Neural progenitor cell (in vitro differentiated cells): ENCODE measurements at places on chromosomes 1 and 21. TPM values are rescaled to one million over a fixed set of nuclear protein-coding genes. Genes with fewer than 3 reads are reported as not detected.

DNA sequence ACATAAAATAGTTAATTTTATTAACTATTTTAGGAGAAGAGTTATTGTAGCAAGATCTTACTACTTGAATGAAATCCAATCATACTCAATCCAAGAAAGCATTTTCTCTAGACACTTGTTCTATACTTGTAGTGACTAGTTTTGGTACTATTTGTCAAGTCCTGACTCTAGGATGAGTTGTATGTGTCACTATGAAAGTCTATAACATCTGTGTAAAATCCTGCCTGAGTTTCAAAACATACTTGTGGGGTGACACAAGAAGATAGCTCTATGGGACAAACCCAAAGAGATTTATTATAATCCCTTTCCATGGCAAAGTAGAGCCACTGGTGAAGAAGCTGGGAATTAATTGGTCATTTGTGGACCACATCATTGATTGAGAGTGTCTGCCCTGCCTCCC is 1042.2 kb upstream of the ADGRL4 start:
- DNase-seq = no peak

- DNase-seq = no peak
Observed at GRCh38 chr1:87329526-87330056, 911 bp downstream of the LMO4 start.

DNA sequence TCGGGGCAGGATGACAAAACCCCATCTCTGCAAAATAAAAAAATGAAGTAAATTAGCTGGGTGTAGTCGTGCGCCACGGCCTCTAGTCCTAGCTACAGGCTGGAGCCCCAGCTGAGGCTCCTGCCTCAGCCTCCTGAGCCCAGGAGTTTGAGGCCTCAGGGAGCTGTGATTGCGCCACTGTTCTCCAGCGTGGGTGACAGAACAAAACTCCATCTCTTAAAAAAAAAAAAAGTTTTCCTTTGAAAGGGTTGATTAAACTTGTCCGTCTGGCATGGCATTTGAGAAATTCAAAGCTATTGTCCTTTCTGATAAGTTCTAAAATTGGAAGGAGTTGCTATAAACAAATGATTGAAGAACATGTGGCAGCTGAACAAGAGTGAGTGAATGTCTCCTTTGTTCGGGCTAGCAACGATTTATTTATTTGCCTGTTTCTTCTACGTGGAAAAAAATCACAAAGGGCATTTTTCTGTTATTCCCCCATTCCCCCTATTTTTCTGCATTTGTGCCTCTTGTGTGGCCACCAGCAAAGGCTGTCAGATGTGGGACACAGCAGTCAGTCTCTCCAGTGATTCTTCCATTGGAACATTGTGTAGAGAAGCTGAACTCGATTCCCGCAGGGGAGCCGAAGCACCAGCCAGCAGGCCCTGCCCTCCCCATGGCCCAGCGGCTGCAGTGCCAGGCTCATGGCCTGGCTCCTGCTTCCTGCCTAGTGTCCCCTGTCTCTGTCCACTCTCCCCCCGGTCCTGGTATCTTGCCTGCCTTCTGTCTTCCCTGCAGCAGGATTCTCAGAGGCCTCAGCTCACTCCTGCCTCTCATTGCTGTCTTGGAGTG is 21.5 kb upstream of the PWP2 start:
- DNase-seq = no peak

GRCh38 chr1:162372159-162373071 is 4.2 kb downstream of the SPATA46 start:
- no peak for DNase-seq

DNA sequence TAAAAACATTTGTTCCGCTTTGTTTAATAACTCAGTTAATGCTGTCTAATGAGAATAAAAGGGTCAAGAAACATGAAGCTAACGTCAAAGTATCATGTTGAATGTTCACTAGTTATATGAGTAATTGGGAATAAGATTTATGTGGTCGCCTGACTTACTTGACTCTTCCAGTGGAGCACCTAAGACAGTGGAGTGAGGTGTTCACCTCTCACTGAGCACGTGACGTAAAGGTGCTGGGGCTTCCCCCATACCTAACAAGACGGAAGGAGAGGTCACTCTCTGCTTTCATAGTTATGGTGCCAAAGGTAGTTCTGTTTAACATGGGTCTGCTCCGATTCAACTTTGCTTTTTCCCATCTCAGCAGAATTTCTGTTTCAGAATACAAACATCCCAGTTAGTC is 686 bp downstream of the KMO start:
- no peak for DNase-seq

DNA sequence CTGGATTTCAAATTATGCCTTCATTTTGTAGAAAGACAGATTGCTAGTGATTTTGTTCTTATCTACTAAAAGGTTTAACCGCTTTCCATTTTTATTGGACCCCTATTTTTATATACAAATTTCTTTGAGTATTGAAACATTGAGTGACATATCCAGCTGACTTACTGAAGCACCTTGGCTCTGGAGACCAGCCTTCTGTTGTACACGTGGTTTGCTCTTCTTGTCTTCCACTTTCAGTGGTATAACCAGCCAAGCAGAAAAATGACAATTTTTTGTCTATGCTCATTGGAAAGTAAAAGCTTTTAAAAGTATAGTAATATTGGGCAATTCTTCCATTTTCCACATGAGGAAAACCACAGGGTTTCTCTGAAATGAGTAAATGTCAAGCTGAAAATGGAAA is 4.4 kb downstream of the F13B start:
- DNase-seq = no peak

DNA sequence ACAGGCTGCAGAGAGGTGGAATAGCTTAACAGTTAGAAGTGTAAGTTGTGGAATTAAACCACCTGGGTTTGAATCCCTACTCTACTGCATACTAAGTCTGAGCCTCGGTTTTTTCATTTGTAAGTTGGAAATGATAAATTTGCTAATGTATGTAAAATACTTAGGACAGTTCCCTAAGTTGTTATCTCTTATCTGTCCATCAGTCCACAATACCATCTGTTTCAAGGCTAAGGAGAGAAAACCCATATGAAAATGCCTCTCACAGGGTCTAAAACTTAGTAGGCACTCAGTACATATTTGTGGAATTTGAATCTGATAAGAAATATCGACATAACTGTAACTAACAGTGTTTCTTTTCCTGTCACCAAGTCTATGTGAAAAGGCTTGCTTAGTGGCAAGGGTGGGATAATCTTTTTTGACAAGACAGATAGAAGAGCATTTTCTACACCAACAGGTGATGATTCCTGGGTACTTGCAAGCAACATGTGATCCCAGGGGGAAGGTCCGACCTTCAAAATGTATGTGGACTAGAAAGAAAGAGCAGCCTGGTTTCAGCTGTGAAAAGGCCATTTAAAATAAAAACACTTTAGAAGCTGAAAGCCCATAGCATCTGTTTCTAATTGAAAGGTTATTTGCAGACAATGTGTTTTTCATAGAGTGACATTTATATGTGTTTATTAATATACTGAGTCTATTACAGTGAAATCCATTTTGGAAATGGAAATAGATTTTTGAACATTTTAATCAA is 202.9 kb downstream of the HHAT start:
- no peak for DNase-seq

DNA sequence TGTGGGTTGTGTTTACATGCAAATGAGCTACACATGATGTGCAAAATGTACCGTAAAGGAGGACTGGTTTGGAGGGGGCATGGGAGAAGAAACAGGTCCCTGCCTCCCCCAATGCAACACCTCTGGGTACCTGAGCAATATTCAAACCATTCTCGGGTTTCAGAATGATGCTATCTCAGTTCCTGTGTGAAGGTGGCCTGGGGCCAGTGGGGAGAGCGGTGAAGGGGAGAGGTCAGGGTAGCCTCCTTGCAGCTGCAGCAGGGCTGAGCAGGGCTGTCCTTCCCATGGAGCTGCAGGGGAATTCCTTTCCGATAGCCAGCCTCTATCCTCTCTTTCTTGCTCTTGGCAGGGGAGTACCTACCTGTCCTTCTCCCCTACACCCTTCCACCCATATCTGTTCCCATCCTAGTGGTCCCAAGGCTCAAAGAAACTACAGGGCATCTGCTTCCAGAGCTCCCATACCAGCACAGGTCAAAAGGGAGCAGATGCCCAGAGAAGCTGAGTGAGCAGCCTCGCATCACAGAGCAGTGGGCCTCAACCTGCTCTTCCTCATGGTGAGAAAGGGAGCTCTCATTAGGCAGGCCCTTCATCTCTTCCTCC is 11.9 kb downstream of the MEF2D start:
- DNase-seq = no peak

GRCh38 chr1:89780721-89781120 is 40.1 kb upstream of the LRRC8D start:
- no peak for DNase-seq

GRCh38 chr1:230456478-230456877 is 30.3 kb upstream of the PGBD5 start:
- DNase-seq = no peak

- DNase-seq = peak; percentile 9
Observed at GRCh38 chr1:117371441-117372151, 4.3 kb downstream of the MAN1A2 start.

DNA sequence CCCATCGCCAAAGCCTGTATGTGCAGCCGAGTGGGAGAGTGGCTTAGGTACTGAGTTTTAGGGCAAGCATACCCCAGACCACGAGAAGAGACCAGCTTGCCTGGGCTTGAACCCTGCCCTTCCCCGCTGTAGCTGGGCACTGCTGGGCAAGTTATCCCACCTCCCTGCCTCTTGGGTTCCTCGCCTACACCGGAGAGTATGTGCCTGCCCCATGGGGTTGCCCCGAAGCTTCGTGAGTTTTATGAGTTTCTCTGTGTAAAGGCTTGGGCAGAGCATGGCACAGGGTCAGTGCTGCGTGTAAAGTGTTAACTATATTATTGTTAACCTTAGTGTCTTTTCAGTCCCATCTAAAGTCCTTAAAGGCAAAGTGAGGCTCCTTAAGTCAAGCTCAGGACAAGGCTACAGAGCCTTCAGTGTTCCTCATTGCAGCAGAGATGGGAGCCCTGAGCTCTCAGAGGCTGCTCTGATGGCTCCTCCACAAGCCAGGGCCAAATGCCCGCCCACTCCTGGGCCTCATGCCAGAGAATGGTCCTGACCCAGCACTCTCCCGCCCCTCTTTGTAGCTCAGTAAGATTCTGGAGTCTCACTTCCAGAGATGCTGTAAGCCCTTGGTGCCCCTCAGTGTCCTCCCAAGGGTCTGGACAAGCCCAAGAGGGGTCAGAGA is 37.0 kb upstream of the KCNA10 start:
- no peak for DNase-seq

GRCh38 chr1:2256435-2257244 is 28.5 kb downstream of the SKI start:
- no peak for DNase-seq

- DNase-seq = no peak
Observed at GRCh38 chr21:27108701-27109100, 141.8 kb upstream of the ADAMTS5 start.

DNA sequence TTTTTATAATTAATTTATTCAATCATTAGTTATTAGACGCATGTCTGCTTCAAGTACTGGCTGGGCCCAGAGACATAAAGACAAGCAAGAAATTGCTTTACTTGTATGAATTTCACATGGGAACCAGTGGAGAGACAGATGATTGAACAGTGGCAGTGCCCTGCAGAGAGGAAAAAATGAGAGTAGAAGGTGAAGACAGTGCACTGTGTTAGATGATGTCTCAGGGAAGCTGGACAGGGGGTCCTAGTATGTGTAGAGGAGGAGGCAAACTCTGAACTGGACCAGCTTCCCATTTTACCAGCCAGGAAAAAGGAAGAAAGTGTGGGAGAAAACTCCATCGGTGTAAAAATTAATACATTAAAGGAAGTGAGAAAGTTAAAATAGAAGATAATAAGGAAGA is 126.0 kb downstream of the BACH1 start:
- DNase-seq = no peak

GRCh38 chr1:8663915-8664329 is 153.5 kb downstream of the RERE start:
- DNase-seq = no peak

- no peak for DNase-seq
Observed at GRCh38 chr1:18953731-18954231, 2.7 kb downstream of the IFFO2 start.

DNA sequence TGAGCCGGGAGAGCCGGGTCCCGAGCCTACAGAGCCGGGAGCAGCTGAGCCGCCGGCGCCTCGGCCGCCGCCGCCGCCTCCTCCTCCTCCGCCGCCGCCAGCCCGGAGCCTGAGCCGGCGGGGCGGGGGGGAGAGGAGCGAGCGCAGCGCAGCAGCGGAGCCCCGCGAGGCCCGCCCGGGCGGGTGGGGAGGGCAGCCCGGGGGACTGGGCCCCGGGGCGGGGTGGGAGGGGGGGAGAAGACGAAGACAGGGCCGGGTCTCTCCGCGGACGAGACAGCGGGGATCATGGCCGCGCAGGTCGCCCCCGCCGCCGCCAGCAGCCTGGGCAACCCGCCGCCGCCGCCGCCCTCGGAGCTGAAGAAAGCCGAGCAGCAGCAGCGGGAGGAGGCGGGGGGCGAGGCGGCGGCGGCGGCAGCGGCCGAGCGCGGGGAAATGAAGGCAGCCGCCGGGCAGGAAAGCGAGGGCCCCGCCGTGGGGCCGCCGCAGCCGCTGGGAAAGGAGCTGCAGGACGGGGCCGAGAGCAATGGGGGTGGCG is 371 bp downstream of the ARID1A start:
- no peak for DNase-seq

DNA sequence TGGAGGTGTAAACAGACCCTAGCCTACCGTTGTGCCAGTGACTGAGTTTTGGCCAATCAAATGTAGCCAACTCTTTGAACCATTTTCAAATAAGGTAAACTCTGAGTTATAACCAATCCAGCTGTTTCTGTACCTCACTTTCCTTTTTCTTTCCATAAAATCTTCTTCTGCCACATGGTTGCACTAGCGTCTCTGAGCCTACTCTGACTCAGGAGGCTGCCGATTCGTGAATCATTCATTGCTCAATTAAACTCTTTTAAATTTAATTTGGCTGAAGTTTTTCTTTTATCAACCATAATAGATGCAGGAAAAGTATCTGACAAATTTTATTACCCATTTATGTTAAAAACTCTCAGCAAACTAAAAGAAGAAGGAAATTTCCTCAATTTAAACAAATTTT is 111.5 kb upstream of the LYPLAL1 start:
- no peak for DNase-seq

GRCh38 chr1:12244078-12244477 is 14.2 kb downstream of the VPS13D start:
- peak; percentile 38 for DNase-seq

- peak; percentile 85 for DNase-seq
Observed at GRCh38 chr1:175146529-175147213, 45.9 kb downstream of the KIAA0040 start.

DNA sequence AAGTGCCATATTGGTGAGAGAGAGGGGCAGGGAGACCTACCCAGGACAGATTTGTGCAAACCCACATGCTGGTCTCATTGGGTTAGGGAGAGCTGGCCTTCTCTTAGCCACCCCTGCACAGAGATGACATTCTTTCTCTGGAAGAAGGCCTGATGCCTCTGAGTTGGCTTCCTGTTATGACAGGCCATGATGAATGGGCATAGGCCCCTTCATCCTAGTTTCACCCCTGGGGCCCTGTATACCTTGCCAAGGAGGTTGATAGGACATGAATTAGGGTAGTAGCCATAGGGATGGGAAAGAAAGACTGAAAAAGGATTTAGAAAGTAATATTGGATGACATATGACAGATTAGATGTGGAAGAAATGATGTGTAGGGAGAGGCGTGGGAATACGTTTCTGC is 46.6 kb downstream of the TENT5C start:
- DNase-seq = no peak

GRCh38 chr1:225919906-225920305 is 4.1 kb downstream of the PYCR2 start:
- DNase-seq = no peak

- DNase-seq = no peak
Observed at GRCh38 chr1:35080171-35080854, 1.1 kb downstream of the ZMYM1 start.

The RPTN gene
- not detected in 2 replicates for total RNA-seq

The CCDC181 gene
- total RNA-seq = 10.2 and 13.2 TPM in 2 replicates

The CELA3A gene
- total RNA-seq = not detected in 2 replicates
